ENCODE measurements at places on chromosomes 2 and 18. TPM values are rescaled to one million over a fixed set of nuclear protein-coding genes. Genes with fewer than 3 reads are reported as not detected.
A peak's percentile ranks its signal among the peaks of the same experiment; 100 is the strongest.

DNA sequence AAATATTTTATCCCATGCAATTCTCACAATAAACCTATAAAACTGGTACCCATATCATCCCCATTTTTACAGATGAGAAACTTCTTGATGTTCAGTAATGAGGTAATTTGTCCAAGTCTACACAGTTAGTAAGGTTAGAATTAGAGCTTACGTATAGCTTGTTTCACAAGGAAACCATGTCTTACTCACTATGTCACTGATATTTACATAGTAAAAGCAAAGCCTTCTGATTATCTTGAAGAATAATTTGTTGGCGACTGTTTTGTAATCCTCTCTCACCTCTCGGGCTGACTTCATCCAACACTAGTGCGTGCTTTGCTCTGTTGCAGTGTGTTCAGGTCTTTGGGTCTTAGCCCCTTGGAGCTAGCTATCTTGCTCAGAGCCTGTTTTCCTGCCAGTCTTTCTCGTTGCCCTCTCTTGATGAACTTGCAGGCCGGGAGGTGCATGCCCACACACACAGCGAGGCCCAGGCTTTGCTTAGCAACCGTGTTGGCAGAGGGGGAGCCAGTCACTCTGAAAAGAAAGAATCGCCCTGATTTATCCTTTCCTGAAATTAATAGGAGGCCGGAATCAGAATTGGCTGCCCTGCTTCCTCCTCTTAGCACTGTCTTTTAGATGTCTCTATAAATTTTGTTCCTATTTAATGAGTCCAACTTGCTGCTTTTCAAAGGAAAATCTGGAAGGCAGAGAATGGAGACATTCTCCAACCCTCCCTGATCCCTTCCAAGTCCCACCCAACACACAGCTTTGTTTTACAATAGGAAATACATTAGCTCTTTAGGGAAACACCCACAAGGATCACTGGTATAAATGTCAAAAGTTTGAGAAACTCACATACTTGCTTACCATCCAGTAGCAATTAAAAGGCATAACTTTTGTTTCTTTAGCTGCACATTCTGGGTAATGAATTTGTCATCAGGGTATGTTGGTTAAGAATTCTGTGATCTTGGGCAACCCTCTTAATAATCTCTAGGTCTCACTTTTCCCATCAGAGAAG, 97.6 kb upstream of the SEC11C start:
- no peak overlapping the region for H3K27ac ChIP-seq
- no peaks in the 10 kb centered on the region for H3K27me3 ChIP-seq
- no peak overlapping the region for H3K4me3 ChIP-seq

DNA sequence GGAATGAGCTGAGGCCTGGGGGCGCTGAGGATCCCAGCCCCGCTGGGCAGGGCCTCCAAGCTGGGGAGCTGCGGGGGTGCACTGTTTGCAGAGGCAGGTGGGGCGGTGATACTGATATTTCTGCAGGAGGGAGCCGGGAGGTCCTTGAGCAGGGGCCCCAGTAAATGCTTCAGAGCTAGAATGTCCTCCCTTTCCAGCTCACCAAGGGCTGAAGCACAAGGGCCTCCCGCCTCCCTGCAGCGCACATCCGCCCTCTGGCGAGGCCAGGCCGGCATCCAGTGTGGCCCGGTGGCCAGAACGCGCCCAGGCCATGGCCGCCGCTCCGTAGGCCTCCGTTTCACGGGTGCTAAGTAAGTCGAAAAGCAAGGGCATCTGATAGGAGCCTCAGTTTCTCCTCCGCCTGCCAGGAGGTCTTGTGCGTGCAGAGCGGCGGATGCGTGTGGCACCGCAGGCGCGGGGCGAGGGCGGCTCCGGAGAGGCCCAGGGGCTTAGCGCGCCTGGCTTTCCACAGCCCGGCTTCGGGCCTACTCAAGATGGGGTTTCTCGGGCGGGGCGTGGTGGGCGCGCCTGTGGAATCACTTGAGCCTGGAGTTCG, 29.5 kb upstream of the CHMP1B start:
- H3K36me3 ChIP-seq: no peaks in the 10 kb centered on the region
- H3K4me1 ChIP-seq: no peaks in the 10 kb centered on the region
- H3K4me3 ChIP-seq: no peak overlapping the region
- DNase-seq: no peak
- H3K27me3 ChIP-seq: no peaks in the 10 kb centered on the region

- no peaks in the 10 kb centered on the region for H3K27me3 ChIP-seq
- H3K4me1 ChIP-seq: peaks cover 5% of the 10 kb centered on the region
- H3K4me3 ChIP-seq: peak overlapping the region; percentile 94
- H3K27ac ChIP-seq: no peak overlapping the region
- DNase-seq: no peak
Observed at GRCh38 chr2:55269645-55269990, 587 bp upstream of the MTIF2 start.

- H3K4me3 ChIP-seq: no peak overlapping the region
- H3K27me3 ChIP-seq: no peaks in the 10 kb centered on the region
- H3K36me3 ChIP-seq: no peaks in the 10 kb centered on the region
Observed at GRCh38 chr2:173630425-173631126, 275.9 kb downstream of the CDCA7 start.

- H3K4me1 ChIP-seq: no peaks in the 10 kb centered on the region
- no peak overlapping the region for H3K4me3 ChIP-seq
- no peak for DNase-seq
- H3K36me3 ChIP-seq: no peaks in the 10 kb centered on the region
- H3K27me3 ChIP-seq: no peaks in the 10 kb centered on the region
- H3K27ac ChIP-seq: no peak overlapping the region
Observed at GRCh38 chr2:95013726-95014125, 11.8 kb upstream of the MAL start.

DNA sequence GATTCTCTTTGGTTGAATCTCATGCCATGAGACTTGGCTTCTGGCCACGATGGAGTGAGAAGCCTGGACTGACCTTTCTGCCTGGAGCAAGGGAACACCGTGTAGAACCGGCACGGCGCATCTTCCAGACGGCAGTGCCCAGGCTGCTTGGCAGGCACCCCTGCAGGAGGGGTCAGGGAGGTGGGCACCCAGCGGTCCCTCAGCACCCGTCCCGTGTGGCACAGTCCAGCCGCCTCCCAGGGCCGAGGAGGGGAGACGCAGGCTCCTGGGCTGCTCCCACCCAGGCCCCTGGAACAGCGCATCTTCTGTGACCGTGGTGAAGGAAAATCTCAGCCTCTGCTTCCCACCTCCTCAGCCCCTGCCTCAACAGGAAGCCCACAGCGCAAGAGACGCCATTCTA, 95.7 kb downstream of the CMPK2 start:
- peaks cover 14% of the 10 kb centered on the region for H3K4me1 ChIP-seq
- DNase-seq: no peak
- H3K4me3 ChIP-seq: no peak overlapping the region
- H3K36me3 ChIP-seq: no peaks in the 10 kb centered on the region

DNA sequence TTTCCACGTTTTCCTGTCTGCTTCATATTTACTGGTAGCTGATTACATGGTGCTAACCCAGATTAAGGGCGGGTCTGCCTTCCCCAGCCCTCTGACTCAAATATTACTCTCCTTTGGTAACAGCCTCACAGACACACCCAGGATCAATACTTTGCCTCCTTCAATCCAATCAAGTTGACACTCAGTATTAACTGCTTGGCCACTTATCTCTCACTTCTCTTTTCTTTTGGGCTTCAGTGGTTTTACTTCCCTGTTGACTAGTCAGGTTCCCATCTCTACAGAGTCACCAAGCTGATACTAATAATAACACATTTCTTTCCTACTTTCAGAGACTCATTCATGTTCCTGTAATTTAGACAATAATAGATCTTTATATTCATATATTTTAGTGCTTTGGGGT, 302.2 kb upstream of the MAP2 start:
- H3K36me3 ChIP-seq: no peaks in the 10 kb centered on the region
- H3K27me3 ChIP-seq: no peaks in the 10 kb centered on the region
- no peak for DNase-seq
- H3K4me1 ChIP-seq: peaks cover 11% of the 10 kb centered on the region
- no peak overlapping the region for H3K27ac ChIP-seq

DNA sequence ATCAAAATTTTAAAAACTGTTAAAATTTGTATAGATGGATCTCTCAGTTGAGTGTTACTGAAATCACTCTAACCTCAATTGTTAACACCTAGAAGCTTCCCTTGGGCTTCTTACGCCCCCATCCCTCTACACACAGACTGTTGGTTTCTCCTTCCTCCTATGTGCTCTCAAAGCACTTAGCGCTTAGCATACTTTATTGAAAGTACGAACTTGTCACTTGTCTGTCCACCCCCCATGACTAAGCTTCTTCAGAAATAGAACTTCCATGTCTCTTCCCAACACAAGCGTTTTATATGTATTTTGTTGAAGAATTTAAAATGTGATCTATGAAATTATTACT, 441 bp downstream of the MPHOSPH10 start:
- H3K36me3 ChIP-seq: peaks cover 11% of the 10 kb centered on the region
- peak; percentile 16 for DNase-seq
- no peaks in the 10 kb centered on the region for H3K27me3 ChIP-seq
- peak overlapping the region; percentile 77 for H3K4me3 ChIP-seq
- H3K4me1 ChIP-seq: peaks cover 10% of the 10 kb centered on the region

DNA sequence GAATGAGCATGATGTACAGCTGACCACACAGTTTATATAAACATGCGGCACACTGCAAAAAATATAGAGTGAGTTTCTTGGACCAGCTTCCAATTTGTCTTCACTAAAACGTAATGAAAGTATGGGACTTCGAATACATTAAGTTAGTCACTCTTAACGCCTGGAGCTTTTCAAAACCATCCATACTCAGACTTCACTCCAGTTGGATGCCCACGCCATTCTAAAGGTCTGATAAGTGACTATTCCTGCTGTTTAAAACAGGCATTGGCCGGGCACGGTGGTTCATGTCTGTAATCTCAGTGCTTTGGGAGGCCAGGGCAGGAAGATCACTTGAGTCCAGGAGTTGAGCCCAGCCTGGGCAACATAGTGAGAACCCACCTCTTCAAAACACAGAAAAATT, 84.6 kb downstream of the MYL12B start:
- DNase-seq: no peak
- H3K36me3 ChIP-seq: no peaks in the 10 kb centered on the region
- H3K4me3 ChIP-seq: no peak overlapping the region
- H3K27ac ChIP-seq: no peak overlapping the region
- no peaks in the 10 kb centered on the region for H3K27me3 ChIP-seq

DNA sequence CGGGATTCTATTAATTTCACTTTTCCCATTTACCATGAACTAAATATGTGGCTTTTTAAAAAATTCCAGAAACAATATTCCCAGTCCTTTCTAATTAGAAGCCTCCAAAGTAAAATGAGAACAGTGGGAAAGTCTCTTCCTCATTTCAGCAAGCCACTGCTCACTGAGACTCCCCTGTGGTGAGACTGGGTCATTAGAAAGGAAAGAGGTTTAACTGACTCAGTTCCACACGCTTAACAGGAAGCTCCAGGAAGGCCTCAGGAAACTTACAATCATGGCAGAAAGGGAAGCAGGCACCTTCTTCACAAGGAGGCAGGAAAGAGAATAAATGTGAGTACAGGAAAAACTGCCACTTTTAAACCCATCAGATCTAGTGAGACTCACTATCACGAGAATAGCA, 258.9 kb upstream of the CHAC2 start:
- no peaks in the 10 kb centered on the region for H3K36me3 ChIP-seq
- no peaks in the 10 kb centered on the region for H3K27me3 ChIP-seq
- no peaks in the 10 kb centered on the region for H3K4me1 ChIP-seq
- H3K4me3 ChIP-seq: no peak overlapping the region

GRCh38 chr2:146992466-146992865, 852.4 kb upstream of the ACVR2A start:
- no peaks in the 10 kb centered on the region for H3K27me3 ChIP-seq
- DNase-seq: no peak
- no peak overlapping the region for H3K4me3 ChIP-seq
- H3K27ac ChIP-seq: no peak overlapping the region

GRCh38 chr2:202495230-202495604, 119.1 kb downstream of the BMPR2 start:
- no peak overlapping the region for H3K4me3 ChIP-seq
- H3K4me1 ChIP-seq: peaks cover 11% of the 10 kb centered on the region
- H3K36me3 ChIP-seq: no peaks in the 10 kb centered on the region
- no peak for DNase-seq
- no peak overlapping the region for H3K27ac ChIP-seq

GRCh38 chr2:138183705-138184104, 219.4 kb downstream of the HNMT start:
- no peak overlapping the region for H3K4me3 ChIP-seq
- H3K27me3 ChIP-seq: no peaks in the 10 kb centered on the region
- peak overlapping the region; percentile 27 for H3K27ac ChIP-seq
- no peaks in the 10 kb centered on the region for H3K36me3 ChIP-seq
- H3K4me1 ChIP-seq: peaks cover 23% of the 10 kb centered on the region

DNA sequence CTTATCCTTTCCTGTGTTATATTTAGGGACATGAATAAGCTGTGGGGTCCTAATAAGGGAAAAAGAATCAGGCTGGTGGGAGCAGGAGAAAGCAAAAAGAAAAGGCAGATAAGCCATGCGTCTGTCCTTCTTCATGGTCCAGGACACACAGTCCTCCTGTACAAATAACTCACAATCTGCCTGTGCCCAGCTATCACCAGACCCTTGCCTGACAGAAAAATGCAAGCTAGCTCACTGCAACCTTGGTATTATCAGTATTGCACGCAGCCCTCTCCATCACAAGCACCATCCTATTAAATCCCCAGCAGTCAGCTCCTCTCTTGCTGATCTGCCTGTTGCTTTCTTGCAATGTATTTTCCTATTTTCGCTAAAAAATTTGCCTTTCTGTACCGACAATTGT, 78.0 kb downstream of the NEURL3 start:
- H3K36me3 ChIP-seq: no peaks in the 10 kb centered on the region
- DNase-seq: no peak
- no peaks in the 10 kb centered on the region for H3K27me3 ChIP-seq
- no peak overlapping the region for H3K4me3 ChIP-seq

DNA sequence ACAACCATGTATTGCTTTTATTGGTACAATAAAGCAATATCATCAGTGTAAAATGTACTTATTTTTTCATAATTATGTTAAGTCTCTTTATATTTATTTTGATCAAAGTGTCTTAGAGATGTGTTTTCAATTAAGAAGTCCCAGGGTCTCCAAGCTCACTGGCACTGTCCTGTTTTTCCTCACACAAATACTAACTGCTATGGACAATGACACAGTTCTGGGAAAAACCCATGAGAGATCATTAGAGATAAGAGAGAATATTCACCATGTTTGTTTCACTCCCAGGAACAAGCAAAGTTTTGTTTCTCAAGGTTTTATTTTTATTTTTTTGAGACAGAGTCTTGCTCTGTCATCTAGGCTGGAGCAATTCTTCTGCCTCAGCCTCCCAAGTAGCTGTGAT, 38.7 kb downstream of the E2F6 start:
- no peaks in the 10 kb centered on the region for H3K36me3 ChIP-seq
- H3K4me1 ChIP-seq: no peaks in the 10 kb centered on the region
- H3K27me3 ChIP-seq: no peaks in the 10 kb centered on the region
- no peak for DNase-seq
- no peak overlapping the region for H3K27ac ChIP-seq
- H3K4me3 ChIP-seq: no peak overlapping the region

The NBEAL1 gene
- total RNA-seq: 10.4 TPM

The IL36A gene
- not detected for total RNA-seq

The IL1B gene
- not detected for total RNA-seq

The IL37 gene
- total RNA-seq: not detected

The CHRND gene
- not detected for total RNA-seq

The ARHGAP25 gene
- total RNA-seq: 5.8 TPM

All from neural progenitor cell (in vitro differentiated cells).